ENCODE measurements at places on chromosomes 4 and X.
A peak's percentile ranks its signal among the peaks of the same experiment; 100 is the strongest.

GRCh38 chrX:69307756-69308155 lies 142.5 kb upstream of the PJA1 start:
- no peak for DNase-seq

DNA sequence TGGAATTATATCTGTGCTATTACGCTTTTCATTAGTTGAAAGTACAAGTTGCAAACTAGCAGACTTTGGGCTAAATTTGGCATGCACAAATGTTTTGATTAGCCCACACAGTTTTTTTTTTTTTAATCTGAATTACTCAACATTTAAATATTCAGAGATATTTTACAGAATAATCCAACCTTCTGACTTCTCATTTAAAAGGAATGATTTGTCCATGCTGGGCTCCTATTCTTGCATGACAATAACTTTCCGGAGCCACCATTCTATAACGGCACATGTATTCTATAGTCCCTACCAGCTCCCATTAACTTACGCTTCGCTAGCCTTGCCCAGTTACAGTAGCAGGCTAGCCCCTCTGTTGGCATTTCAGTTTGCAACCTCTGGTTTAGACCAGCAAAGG lies 219.3 kb upstream of the FTHL17 start:
- DNase-seq = no peak

GRCh38 chr4:18934197-18934596 lies 912.6 kb upstream of the LCORL start:
- no peak for DNase-seq

- DNase-seq = no peak
Measured at GRCh38 chr4:163701916-163702315, 207.4 kb downstream of the TMA16 start.

- no peak for DNase-seq
Measured at GRCh38 chr4:87732033-87732765, 67.2 kb upstream of the IBSP start.

DNA sequence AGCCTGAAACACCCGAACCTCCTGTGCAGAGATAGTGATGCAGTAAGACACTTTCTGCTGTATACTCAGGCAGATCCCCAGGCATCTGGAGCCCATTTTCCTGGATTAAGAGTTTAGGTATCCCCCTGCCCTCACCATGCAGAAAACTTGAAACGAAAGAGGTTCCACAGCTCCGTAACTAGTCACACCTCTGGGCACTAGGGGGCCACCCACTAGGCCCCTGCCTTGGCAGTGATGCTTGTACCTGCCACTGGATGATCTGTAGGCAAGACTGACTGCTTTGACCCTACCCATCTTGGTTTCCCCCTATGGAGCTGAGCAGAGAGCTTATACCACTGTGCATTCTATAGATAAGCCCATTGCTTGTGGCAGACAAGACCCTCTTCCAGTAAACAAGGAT lies 940.6 kb downstream of the PCDH19 start:
- DNase-seq = no peak

DNA sequence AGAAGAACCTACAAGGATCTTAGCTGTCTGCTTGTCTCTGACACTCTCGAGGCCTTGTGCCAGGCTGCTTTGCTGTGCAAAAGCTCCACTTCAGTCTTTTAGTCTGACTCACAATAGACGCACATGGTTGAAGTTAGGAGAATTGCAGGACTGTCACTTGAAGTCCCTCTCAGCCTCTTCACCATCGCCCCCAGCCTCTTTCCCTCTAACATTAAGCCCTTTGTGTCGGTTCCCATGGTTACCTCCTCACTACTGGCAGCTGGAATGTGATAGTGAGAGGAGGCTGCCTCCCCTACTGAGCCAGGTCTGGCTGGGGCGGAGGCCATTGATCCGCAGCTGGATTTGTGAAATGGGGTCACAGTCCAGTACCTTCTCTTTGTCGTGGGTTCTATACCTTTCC lies 201.8 kb downstream of the SOWAHB start:
- peak; percentile 76 for DNase-seq

GRCh38 chr4:72194046-72194445 lies 162.2 kb downstream of the NPFFR2 start:
- DNase-seq = no peak

DNA sequence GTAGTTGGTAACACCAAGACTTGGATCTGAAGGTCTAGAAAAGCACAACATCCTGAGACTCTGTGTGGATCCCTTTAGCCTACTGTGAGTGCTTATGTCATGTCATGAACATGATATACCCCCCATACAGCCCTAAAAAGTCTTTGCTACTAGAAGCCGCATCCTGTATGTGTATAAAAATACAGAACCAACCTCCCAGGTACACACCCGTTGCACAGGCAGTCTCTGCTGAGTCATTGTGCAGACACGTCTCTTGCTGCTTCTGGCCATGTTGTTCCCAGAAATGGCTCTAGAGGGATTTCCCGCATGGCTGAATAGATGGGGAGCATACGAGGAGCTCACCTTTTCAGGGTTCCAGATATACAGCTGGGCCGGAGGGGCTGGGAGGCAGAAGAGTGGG lies 93.3 kb downstream of the MAMLD1 start:
- DNase-seq = no peak

GRCh38 chrX:72340626-72341025 lies 34.9 kb upstream of the CITED1 start:
- no peak for DNase-seq

DNA sequence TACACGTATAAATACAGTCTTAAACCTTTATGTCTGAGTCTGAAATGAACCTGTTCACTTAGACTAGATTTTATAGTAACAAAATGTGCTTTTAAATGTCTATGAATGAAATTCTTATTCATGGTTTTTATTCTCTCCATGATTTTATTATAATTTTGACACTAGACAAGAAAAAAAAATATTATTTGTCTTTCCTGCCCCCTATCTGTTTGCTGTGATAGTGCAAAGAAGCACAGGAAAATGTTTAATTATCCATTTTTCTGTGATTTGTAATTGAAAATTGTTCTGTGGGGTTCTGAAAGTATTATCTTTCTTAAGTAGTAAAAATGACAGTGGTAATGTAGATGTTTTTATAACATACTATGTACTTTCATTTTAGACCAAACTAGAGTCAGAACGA lies 52.0 kb downstream of the INTS6L start:
- no peak for DNase-seq

DNA sequence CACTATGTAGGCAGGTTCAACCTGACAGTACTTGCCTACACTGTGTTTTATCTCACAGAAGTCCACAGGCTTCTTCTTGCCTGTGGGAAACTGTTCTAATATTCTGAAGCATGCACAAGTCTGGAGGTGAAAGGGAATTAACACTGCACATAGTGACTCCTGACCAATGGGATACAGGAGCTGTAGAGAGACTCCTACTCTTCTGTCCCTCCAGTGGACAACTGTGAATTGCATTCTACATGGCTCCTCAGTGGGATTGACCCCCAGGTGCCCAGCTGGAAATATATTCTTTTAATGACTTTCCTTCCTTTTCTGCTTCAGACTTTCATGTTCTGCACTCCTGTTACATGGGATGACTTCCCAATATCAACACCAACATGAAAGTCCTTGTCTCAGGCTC lies 8.2 kb upstream of the YIPF6 start:
- no peak for DNase-seq

DNA sequence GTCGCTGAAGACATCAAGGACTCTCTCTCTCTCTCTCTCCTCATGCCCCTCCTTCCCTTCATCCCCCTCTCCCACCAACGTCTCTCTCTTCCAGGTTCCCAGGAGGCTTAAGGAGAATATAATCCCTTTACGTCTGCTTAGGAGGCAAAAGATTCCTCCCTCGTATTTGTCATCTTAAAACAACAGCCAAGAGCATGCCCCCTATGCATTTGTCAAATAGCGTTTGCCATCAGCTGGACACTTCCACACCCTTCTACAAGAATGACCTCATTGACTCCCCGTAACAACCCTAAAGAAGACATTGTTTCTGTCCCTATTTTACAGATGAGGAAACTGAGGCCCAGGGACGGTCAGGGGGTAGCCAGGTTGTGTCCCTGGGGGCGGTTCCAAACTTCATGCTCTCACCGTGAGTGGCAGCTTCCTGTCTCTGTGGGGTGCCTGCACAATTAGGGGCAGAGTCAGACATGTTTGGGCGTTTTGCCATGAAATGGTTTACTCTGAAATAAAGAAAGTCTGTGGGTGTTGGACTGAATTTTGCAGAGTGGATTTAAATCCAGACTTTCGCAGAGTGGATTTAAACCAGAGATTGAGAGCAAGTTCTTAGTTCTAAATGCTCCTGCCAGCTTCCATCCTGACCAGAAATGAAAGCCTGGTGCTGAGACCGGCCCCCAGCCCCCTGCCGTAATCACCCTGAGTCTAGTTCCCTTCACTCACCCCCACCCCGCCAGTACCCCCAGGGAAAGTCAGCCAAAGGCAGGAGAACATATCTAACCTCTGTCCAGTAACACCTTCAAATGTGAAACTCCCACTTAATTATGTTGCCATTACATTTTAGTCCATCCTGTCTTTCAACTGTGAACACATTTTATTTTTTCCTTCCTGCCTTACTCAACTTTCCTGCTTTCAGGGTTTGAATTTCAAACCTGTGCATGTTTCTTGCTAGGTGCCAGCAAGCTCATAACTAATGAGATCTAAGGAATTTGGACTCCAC lies 44.3 kb upstream of the TBL1X start:
- no peak for DNase-seq

DNA sequence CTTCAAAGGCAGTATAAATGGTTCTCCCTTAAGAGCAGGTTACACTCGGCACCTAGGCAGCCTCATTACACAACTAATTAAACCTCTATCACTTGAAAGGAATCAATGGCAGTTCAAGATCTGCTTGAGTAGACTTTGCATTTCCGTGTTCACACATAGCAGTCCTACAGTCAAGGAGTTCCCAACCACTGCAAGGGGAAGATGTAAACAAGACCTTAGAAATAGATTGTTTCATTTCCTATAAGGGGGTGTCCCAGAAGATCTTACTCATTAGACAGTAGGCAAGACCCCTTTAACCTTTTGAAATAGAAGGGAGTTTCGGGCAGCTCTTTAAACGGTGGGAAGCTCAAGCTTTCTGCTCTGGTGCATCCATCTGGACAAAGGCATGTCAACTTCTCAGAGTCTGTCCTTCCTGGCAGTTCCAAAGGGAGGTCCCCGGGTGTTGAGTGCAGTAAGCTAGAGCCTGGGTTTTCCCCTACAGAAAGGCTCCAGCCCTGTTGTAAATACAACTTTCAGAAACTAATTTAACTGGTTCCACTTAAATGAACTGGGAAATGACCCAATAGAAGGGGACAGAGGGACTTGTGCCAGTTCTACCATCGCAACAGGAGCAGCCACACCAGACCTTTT lies 150.8 kb downstream of the RBMX2 start:
- DNase-seq = no peak

DNA sequence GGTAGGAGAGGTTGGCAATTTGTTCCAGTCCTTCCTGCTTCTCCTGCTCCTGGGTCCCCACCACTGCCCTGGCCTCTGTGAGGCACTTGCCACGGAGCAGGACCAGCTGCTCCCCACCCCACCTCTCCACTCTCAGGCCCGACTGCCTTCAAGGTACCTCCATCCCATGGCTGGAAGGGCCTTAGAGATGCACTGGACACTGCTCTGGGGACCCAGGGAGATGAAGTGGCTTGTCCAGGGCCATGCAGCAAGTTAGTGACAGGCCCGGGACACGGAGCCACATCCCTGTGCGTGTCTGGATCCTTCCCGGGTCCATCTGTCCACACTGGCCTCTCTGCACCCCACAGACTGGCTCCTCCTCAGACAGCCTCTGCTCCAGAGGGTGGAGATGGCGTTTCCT lies 105.3 kb downstream of the CPZ start:
- no peak for DNase-seq

GRCh38 chr4:144597171-144597570 lies 48.8 kb upstream of the HHIP start:
- no peak for DNase-seq

DNA sequence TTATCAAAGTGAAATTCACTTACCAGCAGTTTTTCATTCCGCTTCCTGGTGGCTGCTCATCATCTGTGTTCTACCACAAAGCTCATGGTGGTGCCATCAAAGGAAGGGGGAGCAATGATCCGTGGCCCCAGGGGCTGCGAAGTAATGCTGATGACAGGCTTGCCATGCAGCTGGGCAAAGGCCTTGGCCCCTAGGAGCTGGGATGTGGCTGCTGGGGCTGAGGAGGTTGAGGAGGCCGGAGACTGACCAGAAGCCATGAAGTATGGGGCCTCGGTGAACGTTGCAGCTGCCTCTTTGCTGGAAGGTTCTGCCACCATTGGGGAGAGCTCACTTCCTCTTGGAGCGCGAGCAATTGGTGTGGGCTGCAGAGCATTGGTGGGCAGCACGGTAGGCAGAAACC lies 8.4 kb downstream of the C4orf54 start:
- no peak for DNase-seq
